Aorta (tissue), 5 donors: ENCODE measurements at places on chromosomes 7 and 10. TPM values are rescaled to one million over a fixed set of nuclear protein-coding genes. Genes with fewer than 3 reads are reported as not detected.

GRCh38 chr7:21357151-21358097 lies 70.5 kb upstream of the SP4 start:
- no peaks in the 10 kb centered on the region for H3K36me3 ChIP-seq
- no peak for DNase-seq
- no peaks in the 10 kb centered on the region for H3K27me3 ChIP-seq
- no peak overlapping the region for H3K27ac ChIP-seq
- no peaks in the 10 kb centered on the region for H3K4me1 ChIP-seq

DNA sequence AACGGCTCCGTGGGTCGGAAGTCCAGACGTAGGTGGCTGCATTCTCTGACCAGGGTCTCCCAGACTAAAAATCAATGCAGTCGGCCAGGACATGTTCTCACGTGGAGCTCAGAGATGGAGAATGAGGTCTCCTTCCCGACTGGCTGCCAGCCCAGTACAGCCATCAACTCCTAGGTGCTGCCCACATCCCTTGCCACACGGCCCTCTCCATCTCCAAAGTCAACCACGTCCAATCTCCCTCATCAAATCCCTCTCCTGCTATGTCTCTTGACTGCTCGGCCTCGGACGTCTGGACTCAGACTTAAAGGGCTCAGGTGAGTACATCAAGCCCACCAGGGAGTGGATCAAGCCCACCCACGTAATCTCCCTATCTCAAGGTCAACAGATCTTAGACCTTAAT lies 6.9 kb downstream of the MAD1L1 start:
- DNase-seq: no peak
- H3K4me1 ChIP-seq: no peaks in the 10 kb centered on the region
- no peaks in the 10 kb centered on the region for H3K27me3 ChIP-seq
- peaks cover 2% of the 10 kb centered on the region for H3K36me3 ChIP-seq
- no peak overlapping the region for H3K27ac ChIP-seq

DNA sequence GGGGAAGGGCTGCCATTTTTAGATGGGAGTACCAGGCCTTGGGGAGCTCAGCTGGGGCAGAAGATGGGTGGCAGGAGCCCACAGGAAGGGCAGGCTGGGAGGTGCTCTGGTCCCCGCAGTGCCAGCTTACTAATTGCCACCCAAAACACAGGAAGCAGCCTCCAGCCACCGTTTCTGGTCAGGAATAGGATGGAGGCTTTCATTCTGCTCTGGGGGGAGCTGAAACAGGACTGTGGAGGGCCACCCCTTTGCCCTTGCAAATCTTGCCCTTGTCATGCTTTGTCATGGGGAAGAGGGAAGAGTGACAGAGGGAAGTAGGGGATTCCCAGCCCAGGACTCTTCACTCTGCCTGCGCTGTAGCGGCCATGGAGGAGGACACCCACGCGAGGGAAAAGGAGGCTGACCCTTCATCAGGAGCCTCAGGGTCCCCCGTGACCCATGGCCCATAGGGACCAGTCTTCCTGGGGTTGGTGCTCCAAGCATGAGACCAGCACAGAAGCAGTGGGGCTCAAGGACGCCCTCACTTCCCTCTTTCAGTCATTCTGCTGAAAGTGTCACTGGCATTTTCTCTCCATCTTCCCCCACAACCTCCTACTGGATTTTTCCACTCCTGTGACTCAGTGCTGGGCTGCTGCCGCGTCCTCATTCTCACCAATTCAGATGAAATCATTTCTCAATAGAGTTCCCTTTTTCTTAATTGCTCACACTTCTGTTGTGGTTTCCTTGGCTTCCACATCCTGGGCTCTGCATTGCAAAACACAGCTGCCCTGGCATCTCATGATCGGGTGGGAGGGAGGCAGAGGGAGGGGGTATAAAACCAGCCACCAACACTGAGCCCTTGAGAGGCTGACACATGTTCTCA lies 61.9 kb downstream of the MKI67 start:
- H3K27me3 ChIP-seq: no peaks in the 10 kb centered on the region
- no peak overlapping the region for H3K27ac ChIP-seq
- H3K36me3 ChIP-seq: no peaks in the 10 kb centered on the region
- peaks cover 3% of the 10 kb centered on the region for H3K4me1 ChIP-seq
- no peak overlapping the region for H3K4me3 ChIP-seq
- peak; percentile 91 for DNase-seq

The ZNF783 gene
- 14.6 TPM for total RNA-seq

The MACROH2A2 gene
- total RNA-seq: 3.5 TPM
